ENCODE measurements at places on chromosomes 7 and 10.

DNA sequence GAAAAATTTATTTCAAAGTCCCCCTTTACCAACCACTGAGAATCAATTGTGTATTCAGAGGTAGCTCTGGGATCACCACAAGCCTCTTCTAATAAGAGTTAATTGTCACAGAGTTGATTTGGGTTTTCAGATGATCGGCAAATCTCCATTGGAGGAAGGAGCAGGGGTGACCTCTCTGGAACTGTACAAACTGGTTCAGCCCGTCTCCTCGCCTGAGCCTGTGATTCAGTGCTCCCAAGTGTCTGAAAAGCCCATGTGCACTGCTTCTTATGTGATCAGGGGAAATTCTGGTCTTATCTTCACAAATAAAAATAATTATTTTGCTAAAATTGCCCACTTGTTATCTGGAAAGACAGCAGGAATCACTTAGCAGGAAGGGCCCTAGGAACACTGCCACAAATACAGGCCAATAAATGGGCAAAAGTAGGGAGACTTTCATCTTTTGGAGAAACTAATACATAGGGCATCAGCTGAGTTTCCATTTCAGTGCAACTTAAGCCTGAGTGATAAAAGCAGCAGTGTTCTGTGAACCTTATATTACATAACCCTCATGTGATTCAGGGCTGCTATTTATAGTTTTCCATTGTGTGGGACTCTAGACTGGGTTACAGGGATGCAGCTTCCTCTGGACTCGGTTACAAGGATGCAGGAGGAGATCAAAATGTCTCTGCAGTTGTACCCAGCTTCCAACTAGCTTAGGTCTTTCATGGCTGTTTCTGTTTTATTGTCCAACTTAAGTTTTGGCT is 32.3 kb downstream of the CDK1 start:
- DNase-seq: no peak

- DNase-seq: no peak
These were observed 195.2 kb downstream of the TMEM26 start for GRCh38 chr10:61257956-61258496.

- DNase-seq: no peak
These were observed 82.2 kb upstream of the GPR141 start for GRCh38 chr7:37601321-37601720.

DNA sequence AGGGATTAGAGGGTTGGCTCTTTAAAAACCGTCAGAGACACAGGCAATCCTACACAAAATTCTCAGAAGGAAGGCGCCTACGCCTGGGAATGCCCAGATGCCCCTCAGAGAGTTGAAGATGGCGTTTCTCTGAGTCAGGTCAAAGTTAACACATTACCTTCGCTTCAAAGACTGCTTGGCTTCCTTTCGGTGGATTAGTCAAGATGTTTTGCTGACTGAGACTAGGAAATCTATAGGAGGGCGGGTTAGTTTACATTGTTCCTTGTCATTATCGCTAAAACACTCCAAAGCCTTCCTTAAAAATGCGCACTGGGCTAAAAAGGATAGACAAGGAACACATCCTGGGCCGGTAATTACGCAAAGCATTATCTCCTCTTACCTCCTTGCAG is 995 bp upstream of the CFTR start:
- DNase-seq: no peak

- no peak for DNase-seq
These were observed 73.3 kb downstream of the WIPF3 start for GRCh38 chr7:29879609-29880008.

- no peak for DNase-seq
These were observed 833 bp downstream of the GDF2 start for GRCh38 chr10:47323087-47323486.
